ENCODE measurements at places on chromosomes 7 and 10.
A peak's percentile ranks its signal among the peaks of the same experiment; 100 is the strongest.

DNA sequence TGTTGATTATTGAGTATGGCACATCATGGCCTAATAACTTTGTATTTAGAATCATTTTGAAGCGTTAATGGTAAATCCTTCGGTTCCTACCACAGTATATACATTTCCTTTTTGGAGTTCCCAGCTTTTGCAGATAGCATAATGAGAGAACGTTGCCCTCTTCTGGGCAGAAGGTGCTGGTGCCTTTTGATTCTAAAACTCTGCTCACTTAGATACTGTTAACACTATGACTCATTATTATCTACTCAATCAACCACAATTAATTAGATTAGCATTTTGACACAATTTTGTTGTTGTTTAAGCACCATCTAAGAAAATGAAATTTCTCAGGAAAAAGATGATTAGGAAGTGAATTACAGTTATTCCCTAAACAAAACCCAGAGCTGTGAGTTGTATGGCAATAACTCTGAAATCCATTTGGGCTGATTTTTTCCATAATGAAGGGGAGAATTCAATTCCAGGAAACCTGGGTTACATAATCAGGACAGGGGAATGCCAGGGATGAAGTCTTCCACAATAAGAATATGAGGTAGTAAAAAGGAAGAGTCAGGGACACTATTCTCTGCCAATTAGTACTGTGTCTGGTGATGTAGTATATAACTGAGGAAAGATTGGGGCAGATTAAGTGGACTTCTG, 11.5 kb upstream of the DLD start:
- peak; percentile 33 for DNase-seq

DNA sequence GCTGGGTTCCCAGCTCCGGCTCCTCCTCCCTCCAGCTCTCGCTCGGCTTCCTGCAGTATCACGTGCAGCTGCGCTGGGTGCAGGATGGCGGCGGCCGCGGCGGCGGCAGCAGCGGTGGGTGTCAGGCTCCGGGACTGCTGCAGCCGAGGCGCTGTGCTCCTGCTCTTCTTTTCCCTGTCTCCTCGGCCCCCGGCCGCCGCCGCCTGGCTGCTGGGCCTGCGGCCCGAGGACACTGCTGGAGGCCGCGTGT, at the start of gene CNNM1:
Gene CNNM1 (plus strand): TSS at position 53 of the 250 bp plus-strand sequence. CDS start 32 bp downstream, at position 85.
- DNase-seq, result no peak

DNA sequence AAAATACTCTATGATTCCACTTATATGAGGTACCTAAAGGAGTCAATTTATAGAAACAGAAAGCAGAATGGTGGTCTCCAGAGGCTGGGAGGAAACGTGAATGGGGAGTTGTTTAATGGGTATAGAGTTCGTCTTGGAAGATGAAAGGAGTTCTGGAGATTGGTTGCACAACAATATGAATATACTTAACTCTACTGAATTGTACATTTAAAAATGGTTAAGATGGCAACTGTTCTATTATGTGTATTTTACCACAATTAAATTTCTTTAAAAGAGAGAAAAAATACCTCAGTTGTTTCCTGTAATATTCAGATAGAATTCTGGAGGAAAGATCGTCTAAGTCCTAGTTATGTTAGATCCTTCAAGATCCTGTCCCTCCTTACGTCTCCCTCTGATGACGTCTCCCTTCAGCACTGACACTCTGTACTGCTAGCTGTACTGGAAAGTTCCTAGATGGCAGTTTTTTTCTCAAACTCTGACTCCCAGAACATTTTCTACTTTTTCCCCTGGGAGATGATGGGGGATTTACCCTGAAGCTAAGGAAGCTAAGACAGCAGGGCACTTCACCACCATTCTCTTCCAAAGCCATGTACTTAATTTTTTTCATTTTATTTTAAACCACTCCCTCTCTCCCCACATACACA, 53.2 kb upstream of the CAV2 start:
- DNase-seq, result no peak

- DNase-seq, result no peak
Observed at GRCh38 chr10:113957013-113957412, 86.7 kb upstream of the ADRB1 start.

DNA sequence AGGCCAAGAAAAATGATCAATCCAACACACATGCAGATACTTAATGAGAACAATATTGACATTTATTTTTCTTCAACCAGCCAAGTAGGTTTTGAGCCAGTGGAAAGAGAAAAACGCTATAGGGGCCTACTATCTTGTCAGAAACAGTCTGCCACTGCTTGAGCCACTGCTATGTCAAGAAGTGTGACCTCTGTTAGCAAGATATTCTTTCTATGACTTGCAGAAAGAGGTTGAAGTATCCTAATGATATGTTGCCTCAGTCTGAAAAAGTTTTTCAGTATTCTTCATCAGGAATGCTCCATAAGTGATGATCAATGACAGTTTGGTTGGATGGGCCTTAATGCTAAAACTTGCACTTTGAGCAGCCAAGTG, 328.4 kb upstream of the KCND2 start:
- no peak for DNase-seq

GRCh38 chr10:30719832-30720231, 90.3 kb upstream of the LYZL2 start:
- no peak for DNase-seq

DNA sequence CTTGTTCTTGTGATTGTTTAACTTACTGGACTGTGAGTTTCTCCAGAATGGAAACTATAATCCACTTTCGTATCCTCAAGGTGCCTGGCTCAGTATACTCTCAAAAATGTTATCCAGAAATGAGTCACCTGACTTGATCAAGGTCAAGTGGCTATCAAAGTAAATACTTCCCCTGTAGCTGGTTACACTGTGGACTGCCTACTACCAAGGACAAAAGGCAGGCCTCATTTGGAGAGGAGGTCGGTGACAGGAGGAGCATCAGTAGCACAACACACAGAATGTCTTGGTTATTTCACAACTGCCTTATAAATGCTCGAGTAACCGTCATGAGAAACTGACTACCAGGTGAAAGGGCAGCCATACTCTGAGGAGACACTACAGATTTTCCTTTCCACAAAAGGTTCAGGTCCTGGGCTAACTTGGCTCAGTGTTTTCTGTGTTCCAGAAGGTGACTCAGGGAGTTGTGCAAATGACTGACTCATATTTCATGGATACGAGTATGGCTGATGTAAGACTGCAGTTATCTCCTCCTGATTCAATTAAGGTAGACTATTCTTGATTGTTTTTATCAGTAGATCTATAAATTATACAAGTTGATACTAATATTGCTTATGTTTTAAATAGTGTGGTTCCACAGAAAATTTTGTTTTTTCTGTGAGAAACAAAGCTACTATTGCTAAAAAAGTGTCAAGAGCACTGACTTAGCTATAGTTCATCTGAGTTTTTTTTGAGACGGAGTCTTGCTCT, 4.2 kb upstream of the CCNY start:
- DNase-seq, result no peak

DNA sequence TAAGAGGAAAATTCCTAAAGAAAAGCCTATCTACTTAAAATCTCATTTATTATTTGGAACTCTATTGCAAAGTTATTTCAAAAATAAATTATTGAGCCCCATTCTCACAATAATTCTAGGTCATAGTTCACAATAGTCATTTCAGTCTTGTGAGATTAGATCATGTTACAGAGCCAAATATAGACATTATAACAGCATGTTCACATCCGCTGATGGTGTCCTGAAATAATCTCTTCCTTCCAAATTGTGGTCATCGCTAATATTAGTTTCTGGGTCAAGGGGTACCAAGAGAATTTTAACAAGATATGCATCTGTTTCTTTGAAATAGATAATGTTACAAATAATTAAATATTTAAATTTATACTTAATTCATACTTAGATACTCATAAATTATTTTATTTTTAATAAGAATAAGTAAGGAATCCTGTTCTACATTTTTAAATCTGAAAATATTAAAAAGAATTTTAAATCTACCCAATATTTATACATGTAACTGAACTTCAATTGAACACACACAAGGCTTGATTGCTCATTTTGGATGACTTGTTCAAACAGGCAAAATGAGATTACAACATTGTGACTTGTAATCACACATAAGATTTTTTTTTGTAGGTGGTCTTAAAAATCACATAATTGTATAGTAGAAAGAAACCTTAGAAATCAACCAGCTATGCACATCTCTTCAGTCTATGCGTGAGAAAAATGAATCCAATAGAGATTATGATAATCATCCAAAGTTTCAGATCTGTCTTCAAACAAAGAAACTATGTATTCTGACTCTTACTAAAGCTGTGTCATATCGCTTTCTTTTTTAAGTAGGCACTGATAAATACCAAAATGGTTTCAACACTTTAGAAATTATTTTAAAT, 13.1 kb downstream of the GNAT3 start:
- DNase-seq, result no peak

DNA sequence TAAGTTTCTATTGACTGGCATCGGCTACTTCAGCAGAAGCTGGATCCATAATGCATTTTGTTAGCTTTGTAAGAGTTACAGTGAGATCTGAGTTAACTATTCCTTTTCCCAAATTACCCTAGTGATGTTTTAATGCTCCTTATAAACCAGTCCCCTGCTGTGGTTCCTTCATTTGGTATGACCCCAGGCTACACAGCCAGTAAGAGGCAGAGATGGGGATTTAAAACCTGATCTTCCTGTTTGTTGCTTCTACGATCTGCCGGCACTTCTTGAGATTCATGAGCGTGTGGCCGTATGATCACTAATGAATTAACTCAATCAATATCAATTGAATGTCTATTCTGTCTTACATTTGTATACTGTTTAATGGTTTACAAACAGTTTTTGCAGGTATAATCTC, 86.1 kb downstream of the CACNB2 start:
- DNase-seq, result no peak

DNA sequence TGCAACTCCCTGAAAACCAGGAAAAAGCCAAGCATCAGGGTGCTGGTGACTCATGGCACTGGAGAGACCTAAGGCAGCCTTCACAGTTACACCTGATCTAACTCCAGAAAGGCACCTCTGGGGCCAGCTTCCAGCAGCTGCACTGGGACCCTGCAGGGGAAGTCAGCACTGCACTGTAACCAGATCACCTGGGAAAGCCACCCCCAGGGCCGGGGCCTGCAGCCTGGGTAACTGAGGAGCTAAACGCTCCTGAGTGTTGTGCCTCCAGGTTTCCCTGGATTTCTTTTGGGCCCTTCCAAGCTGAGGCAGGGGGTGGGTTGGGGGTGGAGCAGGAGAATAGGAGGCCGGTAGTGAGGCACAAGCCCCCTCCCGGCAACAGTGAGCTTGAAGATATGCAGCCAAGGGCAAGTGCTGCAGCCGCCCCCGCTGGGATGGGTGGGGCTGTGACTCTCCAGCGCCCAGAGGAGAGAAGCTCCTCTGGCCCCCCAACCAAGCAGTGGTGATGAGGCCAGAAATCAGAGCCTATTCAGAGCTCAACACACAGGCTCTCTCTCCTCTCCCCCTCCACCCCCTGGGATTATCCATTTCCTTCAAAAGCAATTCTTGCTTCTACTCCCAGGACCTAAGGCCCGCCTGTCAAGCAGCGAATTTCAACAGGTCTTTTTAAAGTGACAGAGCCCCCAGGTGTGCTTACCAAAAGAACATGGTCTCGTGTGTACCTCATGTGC, 2.6 kb downstream of the CXCL12 start:
- DNase-seq, result no peak

- no peak for DNase-seq
Observed at GRCh38 chr7:128831178-128831993, 1.2 kb downstream of the FLNC start.

DNA sequence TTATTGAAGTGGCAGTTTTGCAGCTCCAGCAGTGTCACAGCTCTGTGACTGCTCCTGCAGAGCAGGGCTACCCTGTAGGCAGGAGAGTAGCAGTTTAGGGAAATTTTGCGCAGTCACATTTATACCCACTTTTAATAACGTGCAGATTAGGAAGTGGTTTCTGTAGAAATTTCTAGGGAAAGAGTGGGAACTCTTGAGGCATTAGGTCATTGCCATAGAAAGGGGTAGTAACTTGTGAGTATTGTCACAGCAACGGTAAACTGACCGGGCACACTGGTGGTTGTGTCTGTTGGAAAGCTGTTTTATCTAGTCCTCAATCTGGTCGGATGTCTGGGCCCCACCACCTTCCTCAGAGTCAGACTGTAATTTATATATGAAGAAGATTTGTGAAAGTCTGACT, 51.9 kb downstream of the CDC14C start:
- DNase-seq, result no peak

GRCh38 chr7:36006636-36007229, 146.3 kb upstream of the EEPD1 start:
- no peak for DNase-seq

DNA sequence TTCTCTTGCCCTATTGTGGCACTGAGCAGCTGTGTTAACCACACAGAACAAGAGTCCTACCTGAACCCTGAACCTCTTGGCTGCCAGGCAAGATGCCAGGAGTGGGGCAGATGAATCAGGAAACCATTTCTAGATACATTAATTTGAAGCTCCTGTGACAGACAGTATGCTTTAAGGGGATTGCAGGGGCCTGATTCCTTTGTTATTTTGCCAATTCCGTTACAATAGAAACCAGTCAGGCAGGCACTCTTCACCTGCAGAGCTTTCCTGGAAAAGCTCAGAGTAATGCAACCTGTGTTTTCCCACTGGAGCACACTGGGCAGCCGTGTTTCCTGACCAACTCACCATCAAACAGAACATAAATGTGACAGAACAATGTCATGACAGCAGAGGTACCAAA, 233.1 kb downstream of the BMPER start:
- DNase-seq, result no peak

DNA sequence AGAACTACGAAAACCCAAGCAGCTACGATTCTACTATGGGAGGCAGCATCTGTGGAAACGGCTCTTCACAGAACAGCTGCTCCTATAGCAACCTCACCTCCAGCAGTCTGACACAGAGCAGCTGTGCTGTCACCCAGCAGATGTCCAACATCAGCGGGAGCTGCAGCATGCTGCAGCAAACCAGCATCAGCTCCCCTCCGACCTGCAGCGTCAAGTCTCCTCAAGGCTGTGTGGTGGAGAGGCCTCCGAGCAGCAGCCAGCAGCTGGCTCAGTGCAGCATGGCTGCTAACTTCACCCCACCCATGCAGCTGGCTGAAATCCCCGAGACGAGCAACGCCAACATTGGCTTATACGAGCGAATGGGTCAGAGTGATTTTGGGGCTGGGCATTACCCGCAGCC, 81.6 kb upstream of the SAMD8 start:
- no peak for DNase-seq

GRCh38 chr10:4070921-4071660, 286.1 kb upstream of the KLF6 start:
- no peak for DNase-seq

- no peak for DNase-seq
Observed at GRCh38 chr7:30975256-30975899, 11.6 kb downstream of the GHRHR start.

DNA sequence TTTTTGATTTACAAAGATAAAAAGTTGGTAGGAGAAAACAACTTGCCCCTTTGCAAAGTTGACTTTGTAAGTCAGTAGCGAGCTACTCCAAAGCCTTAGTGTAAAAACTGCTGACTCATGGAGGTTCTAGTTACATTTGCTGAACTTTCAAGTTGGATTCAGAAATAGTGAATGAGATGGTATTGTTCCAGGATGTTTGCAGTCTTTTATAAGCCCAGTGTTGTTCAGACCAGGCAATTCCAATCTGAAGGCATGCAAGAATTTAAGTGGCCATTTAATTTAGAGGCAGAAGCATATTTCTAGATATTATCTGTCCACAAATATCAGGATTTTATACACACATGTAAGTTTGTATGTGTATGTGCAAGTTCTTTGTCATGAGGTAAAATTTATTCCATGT, 21.6 kb downstream of the TES start:
- no peak for DNase-seq

GRCh38 chr10:63021225-63021624, 111.9 kb upstream of the NRBF2 start:
- no peak for DNase-seq
